ENCODE measurements at places on chromosomes 5 and 9.

DNA sequence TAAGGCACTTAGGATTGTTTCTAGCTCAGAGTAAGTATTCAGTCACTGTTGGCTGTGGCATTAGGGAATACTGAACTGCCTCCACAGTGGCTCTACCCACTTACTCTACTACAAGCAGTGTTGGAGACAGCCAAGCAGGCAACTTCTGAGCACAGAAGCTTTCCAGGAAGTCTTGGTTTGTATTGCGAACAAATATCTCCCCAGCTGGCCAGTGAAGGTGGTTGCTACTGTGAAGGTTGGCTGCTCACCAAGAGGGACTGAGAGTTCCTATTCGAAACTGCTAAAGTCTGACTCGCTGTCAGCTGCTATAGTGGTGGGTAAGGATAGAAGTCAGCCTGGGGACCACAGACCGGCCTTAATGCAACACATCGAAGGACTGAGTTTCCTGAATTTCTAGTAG is 319.1 kb downstream of the KIF4B start:
- no peak for DNase-seq

DNA sequence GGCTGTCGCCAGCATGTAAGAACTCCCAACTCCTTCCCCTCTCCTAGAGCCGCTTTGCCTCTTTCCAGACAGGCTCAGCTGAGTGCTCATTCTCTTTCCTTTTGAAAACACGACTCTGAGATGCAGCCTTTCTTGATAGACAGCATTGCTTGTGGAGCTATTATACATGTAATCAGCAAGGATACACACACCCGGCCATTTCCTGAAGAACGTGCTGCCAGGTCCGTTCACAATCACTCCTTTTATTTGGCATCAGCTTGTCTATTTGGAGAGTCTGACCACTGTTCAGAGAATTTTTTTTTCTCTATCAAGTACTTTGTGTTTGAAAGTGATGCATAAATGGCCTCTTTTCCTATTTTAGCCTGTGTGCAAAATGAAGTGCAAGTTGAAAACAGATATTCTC is 328.7 kb downstream of the MARCHF11 start:
- no peak for DNase-seq

DNA sequence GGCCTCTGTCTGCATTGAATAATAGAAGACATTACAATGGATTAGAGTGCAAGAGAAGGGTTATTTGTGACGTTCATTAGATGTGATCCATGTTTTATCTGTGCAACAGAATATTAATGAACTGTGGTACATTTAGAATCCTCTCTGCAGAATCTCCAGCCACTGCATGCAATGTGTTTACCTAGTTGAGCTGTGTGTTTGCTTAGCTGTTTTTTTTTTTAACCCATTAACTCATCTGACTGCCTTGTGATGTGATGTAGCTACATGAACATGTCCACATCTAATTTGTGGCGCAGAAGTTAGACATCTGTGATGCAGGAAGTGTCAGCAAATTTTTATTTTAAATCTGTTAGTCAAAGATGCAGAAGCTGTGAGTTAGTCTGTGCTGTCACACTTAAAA is 236.9 kb downstream of the CD180 start:
- DNase-seq: no peak

DNA sequence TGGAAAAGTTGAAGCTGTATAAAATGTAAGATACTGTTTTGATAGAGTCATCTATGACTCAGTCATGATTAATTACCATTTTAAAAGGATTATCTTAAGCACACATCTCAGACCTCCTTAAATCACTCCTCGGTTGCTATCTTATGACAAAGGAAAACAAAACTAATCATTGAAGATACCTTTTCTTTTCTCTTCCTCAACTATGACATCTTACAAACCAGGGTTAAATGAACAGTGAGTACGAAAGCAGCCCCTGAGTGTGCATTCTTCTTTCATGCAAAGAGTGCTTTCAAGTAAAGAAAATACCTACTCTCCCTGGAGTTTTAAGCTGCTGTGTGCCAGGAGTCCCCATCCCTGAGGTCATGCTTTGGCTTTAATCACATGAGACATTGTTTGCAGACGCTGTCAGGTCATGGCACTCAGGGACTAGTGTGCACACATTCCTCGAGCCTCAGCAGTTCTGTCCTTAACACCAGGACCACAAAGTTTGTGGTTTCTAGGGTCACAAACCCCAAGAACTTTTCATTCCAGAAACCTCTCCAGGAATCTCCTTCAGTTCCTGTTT is 86.7 kb upstream of the ICE1 start:
- no peak for DNase-seq

DNA sequence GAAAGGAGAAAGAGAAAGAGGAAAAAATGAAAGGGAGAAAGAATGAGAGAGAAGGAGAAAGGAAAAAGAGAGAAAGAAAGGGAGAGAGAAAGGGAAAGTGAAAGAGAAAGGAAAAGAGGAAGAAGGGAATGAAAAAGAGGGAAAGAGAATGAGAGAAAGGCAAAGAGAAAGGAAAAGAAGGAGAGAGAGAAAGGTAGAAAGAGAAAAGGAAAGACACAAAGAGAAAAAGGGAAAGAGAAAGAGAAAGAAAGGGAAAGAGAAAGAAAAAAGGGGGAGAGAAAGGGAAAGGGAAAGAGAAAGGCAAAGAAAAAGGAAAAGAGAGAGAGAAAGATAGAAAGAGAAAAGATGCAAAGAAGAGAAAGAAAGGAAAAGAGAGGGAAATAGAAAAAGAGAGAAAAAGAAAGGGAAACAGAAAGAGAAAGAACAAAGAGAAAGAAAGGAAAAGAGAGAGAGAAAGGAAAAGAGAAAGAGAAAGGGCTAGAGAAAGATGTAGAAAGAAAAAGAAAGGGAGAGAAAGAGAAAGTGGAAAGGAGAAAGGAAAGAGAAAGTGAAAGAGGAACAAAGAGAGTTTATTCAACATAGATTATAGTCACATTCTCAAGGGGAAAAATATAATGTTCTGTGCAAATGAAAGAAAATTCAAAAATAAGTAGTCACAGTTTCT is 165.2 kb downstream of the TMEM38B start:
- no peak for DNase-seq

- DNase-seq: no peak
Measured at GRCh38 chr5:140205952-140206351, 31.0 kb downstream of the CYSTM1 start.

- DNase-seq: peak; percentile 34
Measured at GRCh38 chr9:109117856-109118807, 1.6 kb downstream of the TMEM245 start.

GRCh38 chr5:77882670-77883257 is 106.6 kb upstream of the TBCA start:
- DNase-seq: no peak

GRCh38 chr5:174431504-174431903 is 292.9 kb upstream of the MSX2 start:
- DNase-seq: no peak

GRCh38 chr5:139079991-139080610 is 118.1 kb downstream of the SIL1 start:
- no peak for DNase-seq

- DNase-seq: no peak
Measured at GRCh38 chr5:1031306-1031959, 22.8 kb downstream of the NKD2 start.

DNA sequence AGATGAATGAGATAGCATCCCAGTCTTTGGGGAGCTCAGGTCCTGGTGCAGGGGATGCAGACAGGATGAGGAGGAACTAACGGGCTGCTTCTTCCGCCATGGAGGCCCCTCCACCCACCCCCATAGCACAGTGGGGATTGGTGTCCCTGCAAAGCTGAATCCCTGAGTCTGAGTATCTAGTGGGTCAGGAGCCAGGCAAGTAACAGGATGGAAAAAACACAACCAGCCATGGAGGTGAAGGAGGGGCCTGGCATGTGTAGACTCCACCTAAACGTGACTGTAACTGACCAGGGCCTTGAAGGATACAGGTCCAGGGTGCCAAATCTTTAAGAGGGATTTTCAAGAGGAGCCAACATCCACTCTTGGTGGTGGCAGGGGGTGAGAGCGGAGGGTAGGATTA is 327.8 kb upstream of the MSX2 start:
- no peak for DNase-seq

GRCh38 chr9:88651682-88652633 is 117.0 kb downstream of the NXNL2 start:
- no peak for DNase-seq

DNA sequence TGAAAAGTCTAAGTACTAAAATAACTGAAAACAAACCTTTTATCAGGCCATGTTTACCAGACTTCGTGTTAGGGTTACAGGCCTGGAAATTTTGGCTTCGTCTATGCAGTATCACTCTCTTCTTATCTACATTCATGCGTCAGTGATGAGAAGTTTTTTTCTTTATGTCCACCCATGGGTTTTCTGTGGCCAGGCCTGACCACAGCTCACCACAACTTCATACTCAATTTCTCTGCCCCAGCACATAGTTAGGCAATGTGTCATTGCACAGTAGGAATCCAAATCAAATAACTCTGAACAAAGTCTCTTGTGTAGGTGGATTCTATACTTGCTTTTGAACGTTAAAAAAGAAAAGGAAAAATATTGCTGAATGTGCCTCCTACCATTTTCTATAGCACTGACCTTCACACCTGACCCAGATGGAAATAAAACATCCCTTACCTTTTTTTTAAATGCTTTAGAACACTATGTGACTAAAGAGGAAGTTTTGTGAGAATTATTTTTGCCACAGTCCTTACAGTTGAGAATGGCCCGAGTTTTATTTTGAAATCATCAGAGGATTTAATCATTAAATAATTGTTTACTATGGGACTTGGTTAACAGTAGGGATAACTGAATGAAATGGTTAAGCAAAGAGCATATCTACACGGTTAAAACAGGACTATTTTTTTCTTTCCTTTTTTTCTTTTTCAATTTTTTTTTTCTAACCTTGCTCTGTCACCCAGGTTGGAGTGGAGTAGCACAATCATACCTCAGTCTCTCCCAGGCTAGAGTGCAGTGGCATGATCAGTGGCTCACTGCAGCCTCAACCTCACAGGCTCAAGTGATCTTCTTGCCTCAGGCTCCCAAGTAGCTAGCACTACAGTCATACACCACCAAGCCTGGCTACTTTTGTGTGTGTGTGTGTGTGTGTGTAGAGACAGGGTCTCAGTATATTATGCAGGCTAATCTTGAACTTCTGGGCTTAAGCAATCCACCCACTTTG is 1247.0 kb upstream of the ACO1 start:
- no peak for DNase-seq

Measured in activated CD4-positive, CD25-positive, alpha-beta regulatory T cell treated with anti-CD3 and anti-CD28 coated beads, Interleukin-2, amount 50 U/mL, for 72 hours (primary cell).